ENCODE measurements at places on chromosomes 13 and 19.

DNA sequence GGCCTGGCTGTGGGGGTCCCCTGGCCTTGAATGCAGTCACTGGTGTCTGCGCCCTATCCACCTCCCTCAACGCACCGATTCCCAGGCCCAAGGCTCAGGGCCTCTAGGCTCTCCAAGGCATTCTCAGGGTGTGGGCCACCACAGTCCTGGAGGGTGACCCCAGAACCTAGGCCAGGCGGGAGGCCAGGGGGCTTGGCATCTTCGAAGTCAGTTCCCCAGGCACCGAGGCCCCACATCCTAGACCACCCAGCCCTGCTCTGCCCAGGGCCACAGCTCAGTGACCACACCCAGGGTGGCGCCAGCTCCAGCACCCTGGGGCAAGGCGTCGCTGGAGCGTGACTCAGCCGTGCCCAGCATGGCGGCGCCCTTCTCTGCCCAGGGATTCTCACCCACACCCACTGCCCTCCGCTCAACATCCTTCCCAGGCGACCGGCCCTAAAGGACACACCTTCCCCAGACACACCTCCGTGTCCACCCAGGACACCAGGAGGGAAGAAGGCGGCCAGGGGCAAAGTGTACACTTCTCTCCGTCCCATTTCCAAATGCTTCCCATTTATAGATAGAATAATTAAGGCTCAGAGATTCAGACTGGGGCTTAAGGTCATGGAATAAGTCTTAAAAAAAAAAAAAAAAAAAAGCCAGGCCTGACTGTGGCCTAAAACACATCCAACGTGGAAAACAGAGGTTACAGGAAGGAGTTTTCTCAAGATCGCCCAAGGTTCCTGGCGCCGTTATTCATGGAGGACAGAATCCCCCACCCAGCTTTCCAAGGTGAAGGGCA, 36.4 kb upstream of the NANOS3 start:
- DNase-seq = peak; percentile 66

DNA sequence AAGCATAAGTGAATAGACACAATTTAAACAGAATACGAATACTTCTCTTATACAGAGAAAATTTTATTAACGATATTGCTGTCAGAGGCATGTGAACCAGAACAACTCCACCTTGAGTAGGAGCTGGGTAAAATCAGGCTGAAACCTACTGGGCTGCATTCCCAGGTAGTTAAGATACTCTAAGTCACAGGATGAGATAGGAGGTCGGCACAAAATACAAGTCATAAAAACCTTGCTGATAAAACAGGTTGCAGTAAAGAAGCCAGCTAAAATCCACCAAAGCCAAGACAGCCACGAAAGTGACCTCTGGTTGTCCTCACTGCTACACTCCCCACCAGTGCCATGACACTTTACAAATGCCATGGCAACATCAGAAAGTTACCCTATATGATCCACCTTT, 49.2 kb upstream of the TRPC4 start:
- no peak for DNase-seq

DNA sequence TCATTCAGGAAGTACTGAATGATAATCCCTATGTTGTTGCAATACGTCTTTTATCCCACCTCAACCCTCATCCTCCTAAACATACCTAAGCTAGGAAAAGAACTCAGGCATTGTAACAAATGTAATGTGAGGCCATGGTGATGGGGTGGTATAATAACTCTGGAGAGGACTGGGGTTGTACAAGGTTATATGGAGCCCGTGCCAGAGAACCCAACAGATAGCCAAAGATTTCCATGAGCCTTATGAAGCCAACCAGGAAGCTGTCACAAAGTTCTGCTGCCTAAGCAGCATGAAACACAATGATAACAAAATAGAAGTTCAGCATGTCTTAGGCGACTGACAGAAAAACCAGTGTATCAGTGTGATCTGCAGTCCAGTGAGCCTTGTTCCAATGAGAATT, 394.1 kb upstream of the NBEA start:
- DNase-seq = no peak

GRCh38 chr19:5714816-5715215, 5.1 kb downstream of the LONP1 start:
- no peak for DNase-seq

- DNase-seq = no peak
Observed at GRCh38 chr13:20035130-20035529, 76.6 kb downstream of the ZMYM2 start.

- DNase-seq = no peak
Observed at GRCh38 chr19:33390101-33390907, 16.8 kb downstream of the CEBPG start.

DNA sequence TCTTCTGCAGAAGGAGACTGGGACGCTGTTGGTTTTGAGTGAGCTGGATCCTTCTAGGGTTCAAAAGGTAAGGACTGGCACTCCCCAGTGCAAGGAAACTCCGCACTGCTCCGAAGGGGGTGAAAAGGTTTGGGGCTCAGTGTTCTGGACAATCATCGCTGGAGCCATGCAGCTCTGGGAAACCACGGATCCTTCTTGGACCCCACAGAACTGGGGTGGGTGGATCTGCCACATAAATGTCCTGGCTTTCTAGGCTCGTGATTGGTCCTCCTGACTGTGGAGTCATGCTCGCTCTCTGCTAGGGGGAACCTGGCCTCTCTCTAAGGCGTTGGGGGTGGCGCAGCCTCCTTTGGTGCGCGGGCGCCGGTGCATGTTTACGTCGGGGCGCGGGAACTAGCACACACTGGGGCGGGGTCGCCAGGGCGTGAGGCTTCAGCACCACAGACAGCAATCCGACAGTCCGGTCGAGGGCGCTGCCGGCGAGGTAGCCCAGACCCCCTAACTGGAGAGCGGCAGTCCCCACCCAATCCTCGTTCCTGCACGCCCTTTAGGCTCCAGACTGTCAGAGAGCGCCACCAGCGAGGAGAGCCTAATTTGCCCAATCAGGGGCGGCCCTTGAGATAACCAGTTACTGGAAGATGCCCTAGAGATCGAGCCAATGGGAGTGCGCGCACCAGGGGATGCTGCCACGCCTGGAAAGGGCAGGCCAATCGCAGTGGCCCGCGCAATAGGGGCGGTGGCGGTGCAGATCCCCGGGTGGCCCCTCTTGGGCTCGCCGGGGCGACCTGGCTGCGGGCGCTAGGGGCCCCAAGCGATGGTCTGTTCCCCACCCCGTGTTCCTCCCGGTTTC, 913 bp upstream of the ELAVL3 start:
- DNase-seq = peak; percentile 94

DNA sequence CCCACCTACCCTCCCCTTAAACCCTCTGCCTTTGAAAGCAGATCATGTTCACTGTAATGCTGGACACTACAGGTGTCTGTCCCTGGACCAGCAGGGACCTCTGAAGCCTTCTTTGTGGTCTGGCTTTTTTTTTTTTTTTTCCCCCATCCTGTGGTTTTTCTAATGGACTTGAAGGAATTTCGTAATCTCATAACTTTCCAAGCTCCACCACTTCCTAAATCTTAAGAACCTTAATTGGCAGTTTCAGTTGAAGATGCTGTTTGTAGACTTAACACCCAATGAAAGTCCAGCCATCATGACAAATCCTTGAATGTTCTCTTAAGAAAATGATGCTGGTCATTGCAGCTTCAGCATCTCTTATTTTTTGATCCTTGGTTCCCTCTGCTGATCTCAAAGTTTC, 45.0 kb upstream of the LRCH1 start:
- no peak for DNase-seq

All from AG08396 (cell line).